Neural crest cell (in vitro differentiated cells): ENCODE measurements at places on chromosomes 7 and 10. TPM values are rescaled to one million over a fixed set of nuclear protein-coding genes. Genes with fewer than 3 reads are reported as not detected.
A peak's percentile ranks its signal among the peaks of the same experiment; 100 is the strongest.

DNA sequence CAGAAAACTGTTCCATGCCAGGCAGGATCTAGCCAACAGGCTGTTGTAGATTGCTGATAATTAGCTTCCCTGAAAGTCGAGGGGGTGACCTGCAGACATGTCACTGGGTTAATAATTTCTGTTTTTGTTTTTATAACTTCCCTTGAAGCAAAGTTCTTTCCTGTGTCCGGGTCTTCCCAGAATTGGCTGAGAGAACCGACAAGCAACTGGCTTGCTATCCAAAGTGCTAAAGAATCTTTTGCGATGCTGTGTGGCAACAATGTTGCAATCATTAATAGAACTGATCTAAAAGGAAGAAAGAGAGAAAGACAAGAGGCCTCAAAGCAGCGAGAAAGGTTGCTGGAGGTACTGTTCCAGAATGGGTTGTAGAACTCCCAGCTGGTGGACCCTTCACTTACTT is 132.1 kb upstream of the DPP6 start:
- no peak for DNase-seq

DNA sequence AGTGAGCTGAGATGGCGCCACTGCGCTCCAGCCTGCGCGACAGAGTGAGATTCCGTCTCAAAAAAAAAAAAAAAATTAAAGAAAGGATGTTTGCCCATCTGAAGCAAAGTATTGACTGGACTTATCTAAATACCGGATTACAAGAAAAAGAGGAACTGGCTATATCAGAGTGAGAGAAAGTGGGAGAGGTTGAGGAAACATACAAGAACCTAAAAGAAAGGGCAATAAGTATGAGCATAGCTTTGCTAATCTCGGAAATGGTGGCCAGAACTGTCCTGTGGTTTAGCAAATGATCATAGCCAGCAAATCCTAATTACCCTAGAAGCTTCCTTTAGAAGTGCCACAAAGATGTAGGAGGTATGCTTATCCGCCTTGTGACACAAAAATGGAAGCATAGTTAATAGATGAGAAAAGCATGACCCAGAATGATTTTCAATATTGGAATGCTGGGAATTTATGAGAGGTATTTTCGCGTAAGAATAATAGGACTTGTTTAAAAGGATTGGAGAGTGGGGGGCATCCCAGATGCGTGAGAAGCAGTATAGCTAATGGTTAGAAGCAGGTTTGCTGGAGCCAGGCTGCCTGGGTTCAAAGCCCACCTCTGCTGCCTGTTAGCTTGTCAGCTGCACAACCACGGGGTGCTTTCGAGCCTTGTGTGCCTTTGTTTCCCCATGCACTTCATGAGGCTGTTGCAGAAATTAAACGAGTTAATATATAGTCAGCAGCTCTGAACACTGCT is 1.2 kb upstream of the GTPBP4 start:
- no peak for DNase-seq

- peak; percentile 58 for DNase-seq
Observed at GRCh38 chr7:95772298-95772770, at the start of gene DYNC1I1. TSS of gene DYNC1I1 (plus strand) at chr7:95772554. CDS start at chr7:95804730, 32,176 bp downstream.

Gene GALNT17
- total RNA-seq: 10.4 and 11.0 TPM in 2 replicates
